ENCODE measurements at places on chromosomes 6 and 20. TPM values are rescaled to one million over a fixed set of nuclear protein-coding genes. Genes with fewer than 3 reads are reported as not detected.

Gene HLA-DMB
- 0.96 TPM for total RNA-seq

Gene NKX2-4
- total RNA-seq = not detected

Gene CLVS2
- total RNA-seq = not detected

Gene LY6G6D
- not detected for total RNA-seq

Gene MUC21
- under 0.01 TPM for total RNA-seq

Gene GNAS-AS1
- total RNA-seq = 0.48 TPM

Gene TBXT
- total RNA-seq = not detected

Gene SH3BGRL2
- 11.5 TPM for total RNA-seq

Gene LAMP5
- not detected for total RNA-seq

Gene RSPO3
- not detected for total RNA-seq

Gene LINC00237
- not detected for total RNA-seq

Gene MCCD1
- not detected for total RNA-seq

Gene PPP1R14C
- 89.9 TPM for total RNA-seq

Gene CDS2
- total RNA-seq = 21.7 TPM

Gene TSHZ2
- 2.2 TPM for total RNA-seq

Gene PKIB
- total RNA-seq = 9.2 TPM
